ENCODE measurements at places on chromosomes 11 and 22. TPM values are rescaled to one million over a fixed set of nuclear protein-coding genes. Genes with fewer than 3 reads are reported as not detected.

MMP11 gene
- 14.3 TPM for total RNA-seq

CASP4 gene
- total RNA-seq, result 4.2 TPM

BTBD18 gene
- not detected for total RNA-seq

APOL5 gene
- not detected for total RNA-seq

CREB3L1 gene
- total RNA-seq, result 2.5 TPM

HTR3B gene
- total RNA-seq, result 0.23 TPM

KCNJ1 gene
- 0.23 TPM for total RNA-seq

ESAM gene
- total RNA-seq, result 8.3 TPM

PKP3 gene
- total RNA-seq, result 0.69 TPM

PARVG gene
- 1.4 TPM for total RNA-seq

OR51B4 gene
- total RNA-seq, result not detected

SLC5A4 gene
- 0.46 TPM for total RNA-seq

KRTAP5-9 gene
- not detected for total RNA-seq

DDX25 gene
- total RNA-seq, result 24.9 TPM

APOBEC3H gene
- total RNA-seq, result not detected

FERMT3 gene
- total RNA-seq, result 2.3 TPM

DGAT2 gene
- total RNA-seq, result 7.2 TPM

PANX2 gene
- 4.8 TPM for total RNA-seq

IL18BP gene
- total RNA-seq, result 2.8 TPM

C11orf21 gene
- total RNA-seq, result 0.23 TPM

TEX54 gene
- total RNA-seq, result not detected

C11orf86 gene
- total RNA-seq, result not detected

PNPLA3 gene
- 8.1 TPM for total RNA-seq

TMPRSS4 gene
- total RNA-seq, result not detected

SUSD2 gene
- 0.23 TPM for total RNA-seq

MAPK8IP1 gene
- total RNA-seq, result 131 TPM

OR52I1 gene
- not detected for total RNA-seq

OR4D5 gene
- not detected for total RNA-seq

OR51V1 gene
- total RNA-seq, result not detected

SELENOO gene
- 7.4 TPM for total RNA-seq

SMC1B gene
- total RNA-seq, result not detected

SCGB1D2 gene
- total RNA-seq, result not detected

EXPH5 gene
- total RNA-seq, result 2.3 TPM

ROBO3 gene
- 15.5 TPM for total RNA-seq

PHLDA2 gene
- not detected for total RNA-seq

PHLDB1 gene
- 73.8 TPM for total RNA-seq

FADD gene
- 20.1 TPM for total RNA-seq

LAYN gene
- total RNA-seq, result 2.5 TPM

FXYD2 gene
- total RNA-seq, result 1.8 TPM

SMARCB1 gene
- total RNA-seq, result 30.9 TPM

FGF19 gene
- total RNA-seq, result 2.3 TPM

SCN4B gene
- 14.5 TPM for total RNA-seq

MFRP gene
- total RNA-seq, result 0.23 TPM

TOM1 gene
- total RNA-seq, result 12.2 TPM

NOX4 gene
- 9.7 TPM for total RNA-seq

FOLR1 gene
- 9.2 TPM for total RNA-seq

OR2AG2 gene
- 1.4 TPM for total RNA-seq

C22orf42 gene
- total RNA-seq, result 24.7 TPM

MN1 gene
- total RNA-seq, result 12.9 TPM

SBF1 gene
- total RNA-seq, result 89.3 TPM

BARX2 gene
- total RNA-seq, result 0.23 TPM

TUBA8 gene
- 16.4 TPM for total RNA-seq

MRGPRX4 gene
- total RNA-seq, result not detected

Data from diencephalon (tissue), 1 donor.